RPMI8226 (cell line): ENCODE measurements at places on chromosomes 5 and 9.
A peak's percentile ranks its signal among the peaks of the same experiment; 100 is the strongest.

DNA sequence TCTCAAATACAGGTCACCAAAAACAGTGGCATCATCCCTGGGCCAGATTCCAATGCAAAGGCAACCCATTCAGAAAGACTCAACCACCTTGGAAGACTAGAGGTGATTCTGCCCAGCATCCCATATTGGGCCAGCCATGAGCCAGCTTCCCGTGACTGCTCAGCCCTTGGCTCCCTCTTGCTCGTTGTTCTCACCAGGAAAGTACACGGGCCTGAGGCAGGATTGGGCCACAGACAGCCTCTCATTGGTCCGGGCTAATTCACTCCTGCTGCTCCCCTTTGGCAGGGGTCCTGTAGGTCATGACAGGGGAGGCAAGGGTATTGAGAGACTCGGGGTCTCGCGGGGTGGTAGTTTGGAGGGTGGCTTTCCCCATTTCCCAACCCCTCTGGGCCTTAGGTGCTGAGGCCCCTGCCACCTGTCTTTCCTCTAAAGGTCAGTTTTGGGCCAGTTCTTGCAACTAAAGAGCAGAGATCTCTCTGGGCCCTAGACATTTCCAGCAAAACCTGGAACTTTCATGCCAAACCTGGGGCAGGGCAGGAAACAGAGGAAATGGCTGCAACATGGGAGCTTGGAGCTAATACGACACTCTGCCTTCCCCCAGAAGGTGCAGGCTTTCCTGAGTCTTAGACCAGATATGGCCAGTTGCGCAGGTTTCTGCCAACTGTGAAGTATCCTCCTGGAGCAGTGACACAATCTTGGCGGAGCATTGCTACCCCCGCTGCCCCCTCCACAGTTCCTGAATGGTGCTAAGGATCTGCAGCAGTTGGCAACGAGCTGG lies 22.0 kb upstream of the FGFR4 start:
- DNase-seq = no peak

- no peak for DNase-seq
Measured at GRCh38 chr5:112692472-112692871, 45.2 kb upstream of the APC start.

- DNase-seq = no peak
Measured at GRCh38 chr9:110808599-110808980, 140.0 kb downstream of the MUSK start.

DNA sequence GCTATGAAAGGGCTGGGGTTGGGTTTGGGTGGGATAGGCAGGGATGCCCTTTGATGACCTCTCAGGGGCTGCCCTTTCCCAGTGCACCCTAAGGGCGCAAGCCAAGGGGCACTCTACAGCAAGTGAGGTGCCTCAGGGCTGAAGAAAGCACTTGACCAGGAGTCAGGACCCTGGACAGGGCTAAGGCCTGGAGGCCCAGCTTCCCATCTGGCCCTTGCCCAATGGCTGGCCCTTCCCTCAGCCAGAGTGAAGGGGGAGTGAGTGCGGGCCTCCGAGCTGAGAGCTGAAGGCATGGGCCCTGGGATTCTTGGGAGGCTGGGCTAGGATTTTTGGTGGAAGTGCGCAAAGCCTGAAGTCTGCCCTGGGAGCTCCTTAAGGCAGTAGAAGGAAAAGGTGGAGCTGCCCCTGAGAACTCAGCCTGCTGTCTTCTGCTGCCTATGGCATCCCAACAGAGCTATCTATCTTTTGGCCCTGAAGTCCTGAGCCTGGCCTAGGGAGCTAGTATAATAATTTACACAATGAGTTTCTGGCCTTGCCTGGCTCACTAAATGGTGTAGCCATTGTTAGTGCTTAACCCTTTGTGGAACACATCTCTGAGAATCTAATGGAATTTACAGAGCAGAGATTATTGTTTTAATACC lies 16.4 kb downstream of the JADE2 start:
- DNase-seq = no peak

GRCh38 chr5:87887247-87887646 lies 381.4 kb downstream of the TMEM161B start:
- no peak for DNase-seq

GRCh38 chr9:125617087-125617486 lies 89.9 kb downstream of the MAPKAP1 start:
- no peak for DNase-seq

DNA sequence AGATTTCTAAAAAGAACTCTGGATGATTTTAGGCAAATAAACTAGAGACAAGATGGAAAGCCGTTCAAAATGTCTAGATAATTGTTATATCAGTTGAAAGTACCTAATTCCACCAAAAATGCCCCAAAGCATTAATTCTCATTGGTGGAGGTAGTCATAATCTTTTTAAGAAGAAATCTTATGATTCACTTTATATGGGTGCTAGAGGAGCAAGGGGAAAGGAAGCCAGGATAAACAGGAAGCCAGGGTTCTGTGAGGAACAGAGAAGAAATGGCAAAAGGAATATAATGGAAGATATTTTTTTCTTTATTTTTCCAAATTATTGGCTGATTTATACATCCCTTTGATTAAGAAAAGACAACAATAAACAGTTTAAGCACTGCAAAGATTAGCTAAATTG lies 7.8 kb downstream of the YIPF5 start:
- no peak for DNase-seq

GRCh38 chr5:53246042-53246836 lies 136.7 kb upstream of the MOCS2 start:
- no peak for DNase-seq

DNA sequence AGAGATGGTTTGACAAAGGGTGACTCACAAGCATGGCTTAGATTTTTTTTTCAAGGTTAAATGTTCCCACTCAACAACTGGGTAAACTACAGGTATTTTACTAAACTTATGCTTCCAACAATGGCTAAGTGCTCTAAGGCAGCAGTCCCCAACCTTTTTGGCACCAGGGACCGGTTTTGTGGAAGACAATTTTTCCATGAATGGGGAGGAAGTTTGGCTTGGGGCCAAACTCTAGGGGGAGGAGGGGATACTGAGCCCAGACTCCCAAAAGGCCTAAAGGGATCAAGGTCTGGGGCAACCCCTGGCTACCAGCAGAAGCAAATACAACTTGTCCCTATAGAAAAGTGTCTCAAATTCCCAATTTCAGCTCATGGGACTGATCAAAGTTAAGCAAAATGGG lies 32.0 kb upstream of the HSD17B3 start:
- DNase-seq = no peak

DNA sequence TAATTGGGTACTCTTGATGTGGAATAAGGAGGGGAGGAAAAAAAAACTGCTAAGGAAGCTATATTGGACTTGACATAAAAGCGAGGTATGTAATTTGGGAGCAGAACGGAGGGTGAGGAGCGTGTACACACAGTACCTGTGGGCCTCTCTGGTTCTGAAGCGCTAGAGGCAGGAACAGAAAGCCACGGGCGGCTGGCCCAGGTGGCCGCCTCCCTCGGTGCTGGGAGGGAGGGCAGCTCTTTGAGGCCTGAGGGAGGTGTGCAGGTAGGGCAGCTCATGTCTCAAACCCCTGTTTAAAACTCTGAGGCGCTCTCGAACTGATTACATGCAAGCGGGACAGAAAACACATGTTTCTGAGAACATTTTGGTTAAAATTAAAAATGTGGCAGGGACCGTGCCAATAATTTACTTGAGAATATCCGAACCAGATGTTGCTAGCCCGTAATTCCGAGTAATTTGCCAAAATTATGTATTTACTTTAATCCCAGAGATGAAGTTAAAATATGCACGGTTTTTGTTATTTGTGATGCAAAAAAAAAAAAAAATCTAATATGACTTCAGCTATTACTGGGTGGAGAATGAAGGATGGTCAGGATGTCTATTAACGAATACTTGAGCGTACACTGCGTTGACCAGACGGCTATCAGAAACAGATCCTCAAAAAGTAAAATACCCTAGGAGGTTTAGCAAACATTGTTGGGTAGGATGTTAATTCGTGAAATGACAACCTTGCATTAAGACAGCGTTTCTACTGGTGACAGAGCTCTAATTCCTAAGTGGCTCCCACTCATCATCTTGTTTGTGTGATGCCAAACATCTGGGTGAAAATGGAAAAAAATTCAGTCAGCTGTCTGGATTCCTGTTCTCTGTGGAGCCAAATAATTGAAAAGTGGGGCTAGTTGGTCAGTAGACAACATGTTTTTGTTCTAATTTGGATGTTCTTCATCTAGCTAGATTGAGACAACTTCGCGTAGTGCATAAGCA lies 24.4 kb upstream of the STC2 start:
- no peak for DNase-seq

GRCh38 chr5:123422433-123423277 lies 548 bp downstream of the CEP120 start:
- peak; percentile 40 for DNase-seq

- no peak for DNase-seq
Measured at GRCh38 chr5:93054424-93055163, 526.4 kb downstream of the NR2F1-AS1 start.

- DNase-seq = no peak
Measured at GRCh38 chr5:172565455-172565854, 75.6 kb upstream of the NEURL1B start.

GRCh38 chr9:114968671-114969070 lies 38.3 kb upstream of the TNFSF8 start:
- no peak for DNase-seq

DNA sequence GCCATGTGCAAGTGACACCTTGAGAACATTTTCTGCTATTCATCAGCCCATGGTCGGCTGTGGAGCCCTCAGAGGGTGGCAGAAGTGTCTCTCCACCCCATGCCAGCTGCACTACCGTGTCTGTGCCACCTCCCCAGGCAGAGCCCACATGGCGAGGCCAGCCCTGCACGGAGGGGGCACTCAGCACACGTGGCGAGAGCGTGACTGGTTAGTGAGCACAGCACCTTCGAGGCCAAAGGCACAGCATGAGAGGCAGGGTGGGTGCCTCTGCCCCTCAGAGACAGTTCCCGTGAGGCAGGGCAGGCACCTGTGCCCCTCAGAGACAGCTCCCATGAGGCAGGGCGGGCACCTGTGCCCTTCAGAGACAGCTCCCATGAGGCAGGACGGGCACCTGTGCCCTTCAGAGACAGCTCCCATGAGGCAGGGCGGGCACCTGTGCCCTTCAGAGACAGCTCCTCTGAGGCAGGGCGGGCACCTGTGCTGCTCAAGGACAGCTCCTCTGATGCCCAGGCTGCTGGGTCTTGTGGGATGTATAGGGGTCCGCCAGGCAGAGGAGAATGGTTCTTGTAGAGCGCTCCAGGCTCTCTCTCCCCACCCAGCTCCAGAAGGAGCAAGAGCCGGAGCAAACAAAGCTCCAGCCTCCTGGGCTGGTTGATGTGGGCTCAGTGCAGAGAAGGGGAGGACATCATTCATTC lies 179.8 kb upstream of the PPP1R26 start:
- DNase-seq = peak; percentile 17
